ENCODE measurements at places on chromosomes 3 and 15.
A peak's percentile ranks its signal among the peaks of the same experiment; 100 is the strongest.

GRCh38 chr3:3516996-3517395, 282.2 kb upstream of the LRRN1 start:
- no peak for DNase-seq

- no peak for DNase-seq
These were observed 23.5 kb upstream of the ELP6 start for GRCh38 chr3:47536967-47537366.

- no peak for DNase-seq
These were observed 301.8 kb upstream of the SEMA6D start for GRCh38 chr15:47415539-47415971.

DNA sequence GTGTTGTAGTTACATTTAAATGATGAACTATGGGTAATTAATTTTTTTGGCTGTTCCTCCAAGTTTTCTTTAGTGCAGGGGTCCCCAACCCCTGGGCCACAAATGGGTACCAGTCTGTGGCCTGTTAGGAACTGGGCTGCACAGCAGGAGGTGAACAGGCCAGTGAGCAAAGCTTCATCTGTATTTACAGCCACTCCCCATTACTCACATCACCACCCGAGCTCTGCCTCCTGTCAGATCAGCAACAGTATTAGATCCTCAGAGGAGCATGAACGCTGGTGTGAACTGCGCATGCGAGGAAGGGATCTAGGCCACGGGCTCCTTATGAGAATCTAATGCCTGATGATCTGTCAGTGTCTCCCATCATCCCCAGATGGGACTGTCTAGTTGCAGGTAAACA, 75.9 kb upstream of the RPL35A start:
- DNase-seq, result no peak

- no peak for DNase-seq
These were observed 116.0 kb upstream of the RBMS3 start for GRCh38 chr3:29164825-29165224.

DNA sequence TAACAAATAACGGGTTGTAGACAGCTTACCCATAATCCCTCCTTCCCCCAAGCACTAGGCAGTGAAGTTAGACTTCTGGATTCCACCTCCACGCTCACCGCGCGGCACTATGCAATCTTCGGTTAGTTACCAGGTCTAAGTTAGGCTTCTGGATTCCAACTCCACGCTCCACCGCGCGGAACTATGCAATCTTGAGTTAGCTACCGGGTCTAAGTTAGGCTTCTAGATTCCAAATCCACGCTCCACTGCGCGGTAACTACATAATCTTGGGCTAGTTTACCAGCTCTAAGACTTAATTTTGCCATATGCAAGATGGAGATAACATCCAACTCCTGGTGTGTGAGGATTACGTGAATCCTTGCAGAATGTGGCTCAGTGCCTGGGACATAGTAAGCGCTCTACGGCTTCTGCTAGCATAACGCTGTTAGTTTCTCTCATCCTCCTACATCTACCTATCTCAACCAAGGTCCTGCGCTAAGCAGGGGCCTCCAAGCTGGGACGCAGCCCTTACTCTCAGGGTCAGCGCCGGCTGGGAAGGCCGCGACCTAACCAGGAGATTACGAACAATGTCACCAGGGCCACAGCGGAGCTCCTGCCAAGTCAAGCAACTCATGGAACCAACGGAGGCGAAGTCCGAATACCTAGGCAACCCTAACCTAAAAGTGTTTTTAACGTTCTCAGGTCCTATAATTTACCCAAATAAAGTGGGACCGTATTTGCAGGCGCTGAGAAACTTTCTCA, 497 bp upstream of the RPLP1 start:
- DNase-seq, result no peak

GRCh38 chr15:36778531-36778930, 199.1 kb downstream of the CDIN1 start:
- DNase-seq, result no peak

GRCh38 chr15:90340345-90340744, 11.7 kb upstream of the ZNF774 start:
- DNase-seq, result no peak

DNA sequence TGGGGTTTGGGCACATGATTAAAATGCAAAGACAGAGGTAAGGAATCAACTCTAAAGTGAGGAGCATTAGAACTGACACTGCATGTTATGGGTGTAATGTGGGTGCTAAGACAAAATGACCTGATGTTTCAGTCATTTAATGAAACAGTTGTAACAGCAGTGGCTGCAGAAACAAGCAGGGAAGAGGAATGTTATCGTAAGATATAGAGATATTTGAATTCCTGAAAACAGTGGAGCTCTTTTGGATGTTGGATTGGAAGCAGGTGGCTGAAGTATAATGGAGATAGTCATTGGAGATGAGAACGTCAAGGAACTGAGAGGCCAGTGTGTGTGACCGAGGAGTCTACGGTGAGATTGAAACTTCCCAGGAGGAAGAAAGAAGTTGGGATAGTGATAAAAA, 1065.2 kb downstream of the ZPLD1 start:
- no peak for DNase-seq

- DNase-seq, result no peak
These were observed 149.3 kb upstream of the TGFBR2 start for GRCh38 chr3:30457081-30457480.

GRCh38 chr3:67529915-67530314, 124.5 kb downstream of the SUCLG2 start:
- no peak for DNase-seq

- no peak for DNase-seq
These were observed 41.9 kb downstream of the NOX5 start for GRCh38 chr15:69056365-69056764.

DNA sequence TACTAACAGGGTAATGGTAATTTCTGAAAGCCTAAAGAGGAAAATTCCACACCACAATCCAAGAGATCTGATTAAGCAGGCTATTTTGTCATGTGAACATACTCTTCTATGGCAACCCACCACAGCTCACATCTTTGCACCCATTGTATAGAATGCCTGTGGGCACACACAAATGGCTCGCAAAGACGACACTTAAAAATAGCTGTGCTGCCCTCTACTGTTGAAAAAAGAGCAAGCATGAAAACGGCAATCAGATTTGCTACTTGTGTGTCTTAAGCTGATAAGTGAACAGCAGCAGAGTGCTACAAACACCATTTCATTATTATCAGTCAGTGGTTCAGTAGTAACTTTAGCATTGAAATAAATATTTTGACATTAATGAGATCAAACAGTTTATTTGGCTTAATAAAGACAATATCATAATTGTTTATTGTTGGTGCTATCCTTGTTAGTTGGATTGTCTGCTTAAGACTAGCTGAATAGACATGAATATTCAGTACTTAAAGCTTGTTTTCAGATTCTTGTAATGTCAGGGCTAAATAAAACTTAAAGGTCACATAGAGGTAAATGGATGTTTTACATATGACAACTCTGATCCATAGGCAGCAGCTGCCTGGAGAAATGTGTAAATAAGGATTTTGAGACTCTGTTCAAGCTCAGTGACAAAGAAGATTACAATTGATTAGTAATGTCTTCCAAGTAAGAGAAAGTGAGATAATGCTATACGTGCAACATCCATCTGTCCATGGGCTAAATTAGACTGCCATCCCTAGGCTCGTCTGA, 199.1 kb downstream of the LRRN1 start:
- DNase-seq, result peak; percentile 1

DNA sequence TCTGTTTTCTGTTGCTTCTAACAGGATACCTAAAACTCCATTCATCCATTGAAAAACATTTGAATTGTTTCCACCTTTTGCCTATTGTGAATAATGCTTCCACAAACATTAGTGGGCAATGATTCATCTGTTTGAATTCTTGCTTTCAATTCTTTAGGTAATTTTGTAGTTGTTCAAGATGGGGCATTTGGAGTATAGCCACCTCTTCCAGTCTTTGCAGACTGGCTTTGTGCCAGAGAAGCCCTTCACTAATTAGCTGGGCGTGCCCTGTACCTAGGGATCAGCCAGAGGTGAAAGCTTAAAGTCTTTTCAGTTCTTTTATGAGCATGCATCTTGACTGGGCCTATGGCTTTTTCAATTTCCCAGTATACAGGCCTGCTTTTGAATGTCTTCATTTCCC, 10.9 kb downstream of the RTP1 start:
- DNase-seq, result no peak

GRCh38 chr15:39052323-39052705, 487.7 kb upstream of the RASGRP1 start:
- no peak for DNase-seq

- DNase-seq, result no peak
These were observed 63.9 kb downstream of the NME9 start for GRCh38 chr3:138265745-138266144.

- DNase-seq, result no peak
These were observed 177.9 kb upstream of the SOX2 start for GRCh38 chr3:181533811-181534210.

DNA sequence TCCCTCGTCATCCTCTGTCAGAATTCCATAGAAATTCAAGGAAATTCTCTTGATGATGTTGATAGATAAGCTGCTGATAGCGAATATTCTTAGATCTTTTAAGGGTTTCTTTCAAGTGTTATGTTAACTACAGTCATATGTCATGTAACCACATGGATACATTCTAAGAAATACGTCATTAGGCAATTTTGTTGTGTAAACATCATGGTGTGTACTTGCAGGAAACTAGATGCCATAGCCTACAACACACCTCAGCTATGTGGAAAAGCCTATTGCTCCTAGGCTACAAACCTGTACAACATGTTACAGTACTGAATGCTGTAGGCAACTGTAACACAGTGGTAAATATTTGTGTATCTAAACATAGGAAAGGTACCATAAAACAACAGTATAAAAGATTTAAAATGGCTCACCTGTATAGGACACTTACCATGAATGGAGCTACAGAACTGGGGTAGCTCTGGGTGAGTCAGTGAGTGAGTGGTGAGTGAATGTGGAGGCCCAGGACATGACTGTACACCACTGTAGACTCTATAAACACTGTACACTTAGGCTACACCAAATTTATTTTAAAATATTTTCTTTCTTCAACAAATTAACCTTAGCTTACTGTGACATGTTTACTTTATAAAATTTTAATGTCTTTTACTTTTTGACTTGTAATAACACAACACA, 34.6 kb downstream of the GLDN start:
- no peak for DNase-seq

DNA sequence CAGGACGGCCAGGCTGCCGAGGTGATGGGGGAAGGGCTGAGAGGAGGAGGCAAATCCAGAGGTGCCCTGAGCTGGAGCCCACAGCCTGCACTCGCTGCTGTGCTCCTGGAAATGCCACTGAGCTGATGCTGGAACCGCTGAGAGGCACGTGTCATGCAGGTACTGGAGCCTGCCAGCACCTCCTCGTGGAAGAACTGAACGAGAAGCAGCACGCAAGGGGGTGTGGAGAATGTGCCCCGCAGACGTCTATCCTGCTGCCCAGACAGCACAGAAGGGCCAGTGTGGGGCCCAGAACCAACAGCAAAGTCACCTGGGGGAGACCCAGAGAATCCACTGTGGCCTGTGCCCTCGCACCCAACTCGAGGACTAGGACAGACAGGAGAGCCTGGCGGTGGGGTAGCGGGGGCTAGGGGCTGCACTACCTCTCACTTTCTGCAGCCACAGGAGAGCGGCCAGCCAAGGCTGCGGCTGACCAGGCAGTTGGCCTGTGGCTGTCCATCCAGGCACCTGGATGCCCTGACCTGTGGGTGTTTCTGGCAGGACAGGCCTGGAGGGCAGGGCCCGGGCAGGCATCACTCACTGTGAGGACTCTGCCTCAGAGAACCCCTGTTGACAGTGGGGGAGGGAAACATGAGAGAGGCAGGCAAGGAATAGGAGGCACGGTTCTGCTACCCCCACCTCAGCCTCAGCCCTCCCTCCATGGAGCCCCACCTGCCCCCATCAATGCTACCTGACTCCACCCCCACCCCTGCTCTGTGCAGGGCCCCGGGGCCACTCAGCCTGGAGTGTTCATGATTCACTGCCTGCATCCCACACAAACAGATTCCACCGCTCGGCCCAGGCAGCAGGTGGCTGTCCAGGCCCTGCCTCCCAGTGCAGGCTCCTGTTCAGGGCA, 213.1 kb downstream of the TBC1D2B start:
- no peak for DNase-seq

DNA sequence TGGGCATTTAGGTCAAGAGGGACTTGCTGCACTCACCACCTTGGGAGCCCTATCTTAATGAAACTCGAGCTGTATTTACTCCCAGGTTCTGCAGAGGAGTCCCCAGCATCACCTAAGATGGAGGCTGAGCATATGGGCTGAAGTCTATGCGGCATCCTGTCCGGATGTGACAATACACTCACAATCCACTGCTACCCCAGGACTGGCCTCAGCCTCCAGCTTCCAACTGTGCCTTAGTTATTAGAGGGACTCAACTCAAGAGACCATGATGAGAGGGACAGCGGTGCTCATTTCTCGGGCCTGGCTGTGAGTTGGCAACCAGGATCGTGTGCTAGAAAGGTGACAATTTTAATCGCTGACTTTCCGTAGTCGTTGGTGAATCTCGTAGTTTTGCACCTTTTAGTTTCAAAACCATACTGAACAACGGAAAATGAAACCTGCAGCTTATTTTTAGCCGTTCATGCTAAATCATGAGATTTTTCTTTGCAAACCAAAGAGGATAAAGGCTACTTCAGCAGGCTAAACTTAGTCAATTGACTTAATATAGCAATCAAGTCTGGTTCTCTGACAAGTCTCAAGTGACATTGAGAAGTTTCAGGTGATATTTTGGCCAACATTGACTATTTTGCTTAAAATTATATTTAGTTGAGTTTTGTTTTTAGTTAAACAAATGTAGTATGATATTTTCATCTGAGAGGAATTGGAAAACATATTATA, 11.1 kb downstream of the ZBTB38 start:
- DNase-seq, result no peak

DNA sequence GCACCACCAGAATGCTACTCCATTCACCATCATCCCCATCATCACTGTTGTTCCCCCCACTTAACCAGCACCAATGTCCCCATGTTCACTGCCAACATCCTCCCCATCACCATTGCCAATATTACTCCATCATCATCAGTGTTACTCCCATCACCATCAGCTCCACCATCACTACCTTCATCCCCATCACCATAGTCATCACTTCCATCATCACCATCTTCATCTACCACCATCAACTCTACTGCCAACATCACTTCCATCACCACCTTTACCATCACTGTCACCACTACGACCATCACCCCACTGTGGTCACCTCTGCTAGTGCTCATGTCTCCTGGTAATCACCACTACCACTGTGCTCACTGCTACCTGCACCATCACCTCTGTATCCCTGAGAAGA, 47.2 kb upstream of the TMEM115 start:
- DNase-seq, result no peak

GRCh38 chr3:134018406-134018805, 11.3 kb downstream of the SLCO2A1 start:
- no peak for DNase-seq

DNA sequence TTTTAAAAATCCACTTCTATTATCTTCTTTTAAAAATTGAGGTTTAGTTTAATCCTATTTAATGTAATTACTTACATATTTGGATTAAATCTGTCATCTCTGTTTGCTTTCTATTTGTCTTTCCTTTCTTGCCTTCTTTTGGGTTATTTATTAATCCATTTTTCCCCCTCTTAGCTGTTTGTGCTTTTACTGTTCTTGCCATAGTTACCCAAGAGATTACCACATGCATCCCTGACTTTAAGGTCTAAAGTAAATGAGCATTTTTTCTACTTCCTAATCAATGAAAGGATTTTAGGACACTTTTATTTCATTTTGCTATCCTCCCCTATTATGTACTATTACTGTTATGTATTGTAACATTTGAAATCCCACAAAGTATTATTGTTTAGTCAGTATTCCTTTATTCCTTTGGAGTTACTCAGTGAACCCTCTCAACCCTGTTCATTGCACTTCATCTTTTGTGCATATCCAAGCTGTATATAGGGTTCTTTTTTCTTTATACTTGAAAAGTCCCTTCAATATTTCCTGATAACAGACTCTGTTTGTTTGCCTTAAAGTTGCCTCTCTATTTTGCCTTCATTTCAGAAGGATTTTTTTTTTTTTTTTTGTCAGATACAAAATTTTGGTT, 62.7 kb downstream of the MEF2A start:
- DNase-seq, result no peak
